Astrocyte of the spinal cord (primary cell): ENCODE measurements at places on chromosomes 4 and X.

GRCh38 chr4:52016981-52017380 lies 3.2 kb downstream of the LRRC66 start:
- no peak for DNase-seq

- no peak for DNase-seq
Measured at GRCh38 chrX:53356186-53356585, 66.3 kb downstream of the SMC1A start.

GRCh38 chrX:136097871-136098805 lies 49.2 kb upstream of the FHL1 start:
- no peak for DNase-seq

DNA sequence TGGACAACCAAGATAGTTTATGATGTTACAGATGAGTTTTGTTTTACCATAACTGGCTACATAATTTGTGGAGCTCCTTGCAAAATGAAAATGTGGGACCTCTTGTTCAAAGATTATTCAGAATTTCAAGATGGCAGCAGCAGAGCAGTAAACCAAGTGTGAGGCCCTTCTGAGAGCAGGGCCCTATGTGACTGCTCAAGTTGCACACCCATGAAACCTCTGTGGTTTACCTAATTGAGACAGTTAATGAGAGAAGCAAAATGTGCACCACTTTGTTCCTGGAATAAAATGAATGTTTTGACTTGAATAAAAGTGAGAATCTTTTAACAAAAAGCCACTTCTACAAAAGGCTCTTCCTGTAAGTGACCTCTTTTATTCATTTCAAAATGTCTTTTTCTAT lies 519.2 kb downstream of the RPA4 start:
- DNase-seq, result no peak

DNA sequence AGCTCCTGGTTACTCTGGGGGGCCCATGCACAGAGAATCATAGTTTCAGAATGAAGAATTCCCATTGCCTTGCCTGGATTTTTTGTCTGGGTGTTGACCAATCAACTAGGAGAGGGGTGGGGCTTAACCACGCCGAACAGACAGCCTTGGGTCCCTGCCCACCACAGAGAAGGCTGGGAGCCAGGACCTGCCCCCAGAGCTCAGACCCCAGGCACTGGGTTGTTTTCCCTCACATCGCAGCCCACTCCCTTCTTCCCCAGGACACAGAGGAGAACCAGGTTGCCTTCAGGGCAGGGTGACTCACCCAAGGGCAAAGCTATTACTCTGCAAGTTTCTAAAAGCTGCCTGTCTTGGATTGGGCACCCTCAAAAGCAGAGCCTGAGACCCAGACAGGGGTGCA lies 23.3 kb upstream of the CRMP1 start:
- DNase-seq, result no peak

DNA sequence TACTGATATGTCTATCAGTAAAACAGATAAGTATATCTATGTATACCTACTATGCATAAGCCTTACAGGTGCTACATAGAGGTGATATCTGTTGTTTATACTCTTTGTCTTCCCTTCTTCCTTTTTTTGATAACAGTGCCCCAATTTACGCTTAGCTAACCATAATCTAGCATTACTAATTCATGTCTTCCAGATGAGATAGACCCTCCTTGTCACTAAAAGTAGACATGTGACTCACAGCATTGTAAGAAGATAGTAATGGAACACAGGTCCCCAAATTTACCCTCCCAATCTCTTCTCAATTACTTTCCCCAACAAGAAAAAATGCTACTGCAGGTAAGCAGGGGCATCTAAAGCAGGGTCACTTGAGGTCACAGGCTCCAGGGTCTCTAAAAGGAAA lies 7.9 kb upstream of the NFKB1 start:
- DNase-seq, result no peak
